Fibroblast of skin of left biceps (primary cell): ENCODE measurements at places on chromosomes 7 and 10.

GRCh38 chr10:32256613-32257437, 90.1 kb downstream of the EPC1 start:
- no peak for DNase-seq

- DNase-seq: peak; percentile 36
Observed at GRCh38 chr10:12907656-12908055, 93.9 kb downstream of the CCDC3 start.

DNA sequence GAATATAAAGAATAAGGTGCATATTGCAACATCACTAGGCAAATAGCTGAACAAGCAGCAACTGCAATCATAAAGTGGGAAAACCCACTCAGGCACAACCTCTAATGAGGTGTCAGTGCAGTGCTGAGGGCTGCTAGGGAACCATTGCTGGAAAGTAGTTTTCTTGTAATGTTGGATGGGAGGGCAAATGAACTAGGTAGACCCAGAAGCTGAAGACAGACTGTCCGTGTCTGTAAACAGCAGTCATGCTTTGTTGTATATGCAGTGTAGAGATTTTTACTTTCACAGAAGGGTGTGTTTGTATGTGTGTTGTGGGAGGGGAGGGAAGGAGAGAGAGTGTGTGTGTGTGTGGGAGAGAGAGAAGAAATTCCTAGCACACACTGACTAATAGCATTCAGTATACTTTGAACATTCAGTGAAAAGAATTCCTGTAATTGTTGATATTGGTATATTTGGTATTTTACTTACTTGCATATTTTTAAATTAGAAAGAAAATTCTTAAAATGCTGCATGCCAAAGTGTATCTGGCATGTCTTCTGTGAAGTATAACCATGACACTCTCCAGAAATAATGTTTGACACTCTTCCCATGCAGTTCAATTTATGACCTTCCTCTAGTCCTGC, 28.8 kb downstream of the ITGB8 start:
- DNase-seq: no peak

GRCh38 chr7:80584778-80585177, 53.7 kb upstream of the CD36 start:
- no peak for DNase-seq

DNA sequence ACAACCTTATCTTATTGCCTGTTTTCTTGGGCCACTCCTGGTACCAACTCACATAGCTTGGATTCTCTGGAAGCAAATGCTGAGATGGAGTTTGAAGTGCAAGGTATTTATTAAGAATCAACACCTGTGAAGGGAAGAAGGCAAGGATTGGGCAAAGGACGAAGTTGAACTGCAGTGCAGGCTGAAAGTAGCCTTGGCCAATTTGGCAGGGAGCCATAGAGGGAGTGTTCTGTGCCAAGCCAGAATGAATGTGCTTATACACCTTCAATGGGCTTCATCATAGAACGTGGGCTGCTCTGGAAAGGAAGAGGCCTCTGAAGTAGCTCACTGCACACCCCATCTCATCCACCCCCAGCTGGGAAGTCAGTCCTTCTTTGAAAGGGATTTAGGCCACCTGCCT, 79.8 kb upstream of the IFRD1 start:
- no peak for DNase-seq

DNA sequence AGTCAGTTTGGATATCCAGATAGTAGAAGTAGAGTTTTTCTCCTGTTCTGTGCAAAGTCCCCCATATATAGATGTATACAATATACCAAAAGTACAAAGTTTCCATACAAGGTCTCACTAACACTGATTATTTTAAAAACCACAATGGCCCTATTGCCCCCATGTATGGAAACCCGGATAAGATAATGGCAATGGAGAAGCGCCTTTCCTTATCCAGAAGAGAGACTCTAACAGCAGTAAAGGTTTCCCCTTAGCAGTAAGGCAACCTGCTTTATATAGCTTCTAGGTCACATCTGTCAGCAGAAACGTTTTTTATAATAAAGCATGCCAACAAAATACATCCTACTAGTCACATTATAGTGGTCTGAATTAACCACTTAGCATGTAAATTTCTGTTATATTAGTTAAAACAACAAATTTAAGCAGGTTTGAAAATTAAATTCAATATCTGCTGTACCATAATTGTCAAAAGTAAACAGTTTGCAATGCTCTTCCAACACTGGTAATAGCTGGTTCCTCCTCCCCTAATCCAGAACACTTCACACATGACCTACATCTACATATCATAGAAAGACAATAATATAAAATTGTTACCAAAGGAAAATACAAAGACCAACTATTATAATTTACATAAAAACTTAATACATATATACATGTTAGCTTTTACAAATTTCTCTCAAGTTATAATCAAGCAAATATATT, 22.4 kb downstream of the USP6NL start:
- DNase-seq: no peak

DNA sequence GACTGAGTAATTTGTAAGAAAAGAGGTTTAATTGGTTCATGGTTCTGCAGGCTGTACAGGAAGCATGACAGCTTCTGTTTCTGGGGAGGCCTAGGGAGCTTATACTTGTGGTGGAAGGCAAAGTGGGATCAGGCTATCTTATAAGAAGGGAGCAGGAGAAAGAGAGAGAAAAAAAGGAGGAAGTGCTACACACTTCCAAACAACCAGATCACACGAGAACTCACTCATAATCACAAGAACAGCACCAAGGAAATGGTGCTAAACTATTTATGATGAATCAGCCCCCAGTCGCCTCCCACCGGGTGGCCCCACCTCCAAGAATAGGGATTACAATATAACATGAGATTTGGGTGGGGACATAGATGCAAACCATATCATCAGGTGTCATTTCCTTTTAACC, 89.1 kb upstream of the KCNMA1 start:
- DNase-seq: no peak

DNA sequence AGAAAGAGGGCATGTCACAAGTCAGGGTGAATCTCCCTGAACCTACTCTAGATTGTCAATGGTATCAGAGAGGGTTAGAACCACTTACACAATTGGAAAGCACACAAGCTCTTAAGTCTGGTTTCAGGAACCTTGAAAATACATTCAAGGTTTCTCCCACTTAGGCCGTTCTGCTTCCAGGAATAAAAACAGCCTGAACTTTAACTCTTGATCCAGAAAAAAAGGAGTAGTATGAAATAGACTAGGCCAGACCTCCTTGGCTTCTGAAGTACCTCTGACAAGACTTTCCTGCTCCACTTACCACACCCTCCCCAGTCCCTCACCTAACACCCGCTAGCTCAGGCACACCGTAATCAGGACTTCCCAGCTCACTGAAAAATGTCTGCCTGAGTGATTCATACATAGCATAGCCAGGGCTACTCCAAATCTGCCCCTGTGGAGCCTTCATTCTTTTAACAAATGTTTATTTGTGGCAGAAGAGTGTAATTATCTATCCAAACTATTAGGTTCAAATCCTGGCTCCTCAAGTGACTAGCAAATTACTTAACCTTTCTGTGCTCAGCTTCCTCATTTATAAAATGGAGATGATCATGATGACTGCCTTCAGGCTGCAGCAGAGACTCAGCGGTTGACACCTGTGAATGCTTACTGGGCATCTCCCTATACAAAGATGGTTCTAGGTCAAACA, 30.3 kb upstream of the IL6 start:
- DNase-seq: no peak

DNA sequence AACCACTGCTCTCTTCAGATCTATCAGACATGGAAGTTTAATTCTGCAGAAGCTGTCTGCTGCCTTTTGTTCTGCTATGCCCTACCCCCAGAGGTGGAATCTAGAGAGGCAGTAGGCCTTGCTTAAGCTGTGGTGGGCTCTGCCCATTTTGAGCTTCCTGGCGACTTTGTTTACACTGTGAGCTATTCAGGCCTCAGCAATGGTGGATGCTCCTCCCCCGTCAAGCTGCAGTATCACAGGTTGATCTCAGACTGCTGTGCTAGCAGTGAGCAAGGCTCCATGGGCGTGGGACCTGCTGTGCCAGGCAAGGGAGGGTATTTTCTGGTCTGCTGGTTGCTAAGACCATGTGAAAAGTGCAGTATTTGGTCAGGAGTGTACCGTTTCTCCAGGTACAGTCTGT, 45.1 kb upstream of the CDK14 start:
- DNase-seq: no peak

- no peak for DNase-seq
Observed at GRCh38 chr10:79910344-79910743, 38.6 kb downstream of the SFTPD start.

DNA sequence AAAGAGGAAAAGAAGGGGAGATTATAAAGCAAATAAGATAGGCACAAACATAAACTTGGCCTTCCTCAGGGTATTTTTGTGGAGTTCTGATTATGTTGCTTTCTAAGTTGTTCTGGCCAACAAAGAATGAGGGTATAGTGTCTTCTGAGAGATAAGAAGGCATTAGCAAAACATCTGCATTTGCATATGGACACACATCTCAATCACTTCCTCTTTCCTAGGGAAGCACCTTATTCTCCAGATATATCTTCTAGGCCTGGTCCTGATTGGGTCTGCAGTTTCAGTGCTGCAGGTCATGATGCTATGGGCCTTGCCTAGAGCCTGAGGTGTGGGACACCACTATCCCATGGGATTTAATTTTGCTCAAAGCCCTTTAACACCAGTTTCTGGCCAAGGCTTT, 308.8 kb upstream of the PHYHIPL start:
- DNase-seq: no peak

GRCh38 chr7:138023618-138024342, 21.9 kb upstream of the CREB3L2 start:
- DNase-seq: no peak

- no peak for DNase-seq
Observed at GRCh38 chr7:159031750-159032149, 112.9 kb downstream of the VIPR2 start.

- peak; percentile 73 for DNase-seq
Observed at GRCh38 chr7:130273933-130274255, 7.2 kb downstream of the CPA2 start.

GRCh38 chr7:16068183-16068582, 353.2 kb downstream of the CRPPA start:
- DNase-seq: no peak

DNA sequence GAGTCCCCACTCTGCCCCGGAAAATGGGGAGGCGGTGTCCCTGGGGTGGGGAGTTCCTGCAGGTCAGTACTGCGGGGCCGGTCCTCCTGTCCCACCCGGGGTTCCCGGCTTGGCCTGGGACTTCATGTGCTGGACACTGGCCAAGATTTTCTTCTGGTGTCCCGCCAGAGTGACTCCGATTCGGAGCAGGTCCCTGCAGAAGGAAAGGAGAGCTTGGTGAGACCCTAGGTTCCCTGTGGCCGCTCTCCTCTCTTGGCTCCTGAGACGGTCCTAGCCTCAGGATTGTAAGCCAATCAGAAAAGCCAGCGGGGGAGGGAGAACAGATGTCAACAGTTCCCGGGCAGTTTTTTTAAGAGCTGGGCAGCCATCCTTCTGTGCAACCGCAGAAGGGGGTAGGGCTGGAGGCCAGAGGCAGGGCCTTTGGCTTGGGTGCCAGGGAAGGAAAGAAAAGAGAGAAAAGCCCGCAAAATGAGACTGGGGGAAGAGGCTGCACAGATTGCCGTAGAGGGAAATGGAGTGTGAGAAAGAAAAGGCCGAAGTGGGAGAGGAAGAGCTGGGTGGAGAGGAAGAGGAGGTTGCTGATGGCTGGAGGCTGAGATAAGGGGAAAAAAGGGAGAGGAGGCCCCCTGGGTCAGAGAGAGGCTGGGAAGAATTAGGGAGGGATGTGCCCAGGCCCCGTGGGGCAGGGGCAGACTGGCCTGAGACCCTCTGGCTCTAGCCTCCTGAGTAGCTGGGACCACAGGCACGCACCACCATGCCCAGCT, 23.7 kb downstream of the EPHB4 start:
- DNase-seq: peak; percentile 51

- no peak for DNase-seq
Observed at GRCh38 chr10:49598986-49599385, 11.1 kb upstream of the SLC18A3 start.

GRCh38 chr10:107687701-107688100, 523.2 kb upstream of the SORCS1 start:
- DNase-seq: no peak

DNA sequence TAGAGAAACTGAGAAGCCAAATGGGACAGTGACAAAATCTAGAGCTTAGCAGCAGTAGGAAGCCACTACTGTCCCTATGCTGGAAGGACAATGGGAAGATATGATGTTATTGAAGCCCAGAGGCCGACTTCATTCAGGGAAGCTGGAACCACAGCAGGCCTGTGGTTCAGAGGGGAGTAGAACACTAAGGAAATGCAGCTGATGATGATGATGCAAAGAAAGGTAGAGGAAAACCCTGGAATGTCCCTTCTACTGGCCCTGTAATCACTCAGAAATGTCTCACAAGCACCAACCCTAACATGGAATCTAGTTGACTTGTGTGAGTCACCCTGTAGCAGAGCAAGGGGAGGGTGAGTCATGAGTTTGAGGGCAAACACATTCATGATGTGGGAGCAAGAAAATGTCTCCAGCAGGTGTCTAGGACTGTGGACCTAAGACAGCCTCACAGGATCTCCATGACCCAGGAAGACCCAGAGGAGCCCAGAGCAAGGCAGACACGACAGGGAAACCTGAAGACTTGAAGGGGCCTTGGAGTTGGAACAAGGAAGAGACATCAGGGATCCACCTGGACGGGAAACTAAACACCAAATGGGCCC, 37.0 kb upstream of the LRRC17 start:
- peak; percentile 95 for DNase-seq

GRCh38 chr10:62284221-62284620, 15.6 kb upstream of the RTKN2 start:
- DNase-seq: no peak
